ENCODE measurements at places on chromosomes 5 and 9.
A peak's percentile ranks its signal among the peaks of the same experiment; 100 is the strongest.

DNA sequence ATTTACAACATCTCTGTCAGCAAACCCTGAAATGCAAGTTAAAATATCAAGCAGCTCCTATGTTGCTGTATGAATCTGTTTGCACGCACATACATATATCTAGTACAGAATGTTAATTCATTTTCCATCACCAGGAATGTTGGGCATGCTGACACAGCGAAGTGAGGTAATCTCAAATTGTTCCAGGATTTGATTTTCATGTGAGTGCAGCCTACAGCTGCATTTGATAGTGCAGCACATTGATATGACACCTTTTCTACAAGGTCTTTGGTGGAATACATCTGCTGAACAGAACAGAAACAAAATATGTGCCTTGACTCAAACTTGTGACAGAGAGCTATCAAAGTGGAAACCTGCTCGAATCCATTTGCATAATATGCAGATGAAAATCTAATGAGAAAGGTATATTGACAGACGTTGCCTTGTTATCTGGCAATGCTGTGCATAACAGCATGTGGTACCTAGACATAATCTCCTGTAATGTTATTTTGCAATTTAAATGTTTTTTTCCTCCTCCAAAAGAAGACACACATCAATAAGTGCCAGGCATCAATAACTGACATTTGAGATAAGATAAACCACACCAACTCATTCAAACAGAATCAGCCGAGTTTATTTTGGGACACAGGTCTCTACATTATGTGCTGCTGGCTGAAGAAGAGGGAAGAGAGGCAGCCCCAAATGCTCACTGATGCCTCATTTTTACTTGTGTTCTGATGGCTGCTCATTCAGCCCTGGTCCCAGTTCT lies 512.2 kb downstream of the ZNF608 start:
- no peak for DNase-seq

DNA sequence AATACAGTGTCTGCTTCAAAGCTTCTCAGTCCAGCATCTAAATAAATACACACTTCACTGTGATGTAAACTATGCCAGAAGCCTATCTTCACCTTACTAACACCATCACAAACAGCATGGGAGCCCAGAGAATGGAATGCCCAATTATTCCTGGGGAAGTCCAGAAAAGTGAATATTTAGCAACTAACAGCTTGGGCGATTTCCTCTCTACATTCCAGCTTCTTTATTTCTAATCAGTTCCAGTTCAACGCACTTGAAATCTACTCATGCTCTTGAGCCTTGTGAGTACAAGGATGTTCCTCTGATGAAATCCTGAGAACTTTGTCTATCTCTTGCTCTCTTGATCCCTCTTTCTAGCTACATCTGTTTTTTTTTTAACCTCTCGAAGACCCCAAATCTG lies 100.4 kb upstream of the C9orf72 start:
- no peak for DNase-seq

- DNase-seq: peak; percentile 27
These were observed 169.0 kb downstream of the FBXL17 start for GRCh38 chr5:108212775-108213346.

- DNase-seq: no peak
These were observed 11.8 kb upstream of the TCOF1 start for GRCh38 chr5:150345716-150346115.

GRCh38 chr9:17319864-17320263 lies 185.0 kb downstream of the CNTLN start:
- DNase-seq: no peak

GRCh38 chr5:107712359-107712870 lies 41.7 kb upstream of the EFNA5 start:
- DNase-seq: no peak

GRCh38 chr9:120098584-120098983 lies 481.4 kb downstream of the CDK5RAP2 start:
- DNase-seq: no peak

DNA sequence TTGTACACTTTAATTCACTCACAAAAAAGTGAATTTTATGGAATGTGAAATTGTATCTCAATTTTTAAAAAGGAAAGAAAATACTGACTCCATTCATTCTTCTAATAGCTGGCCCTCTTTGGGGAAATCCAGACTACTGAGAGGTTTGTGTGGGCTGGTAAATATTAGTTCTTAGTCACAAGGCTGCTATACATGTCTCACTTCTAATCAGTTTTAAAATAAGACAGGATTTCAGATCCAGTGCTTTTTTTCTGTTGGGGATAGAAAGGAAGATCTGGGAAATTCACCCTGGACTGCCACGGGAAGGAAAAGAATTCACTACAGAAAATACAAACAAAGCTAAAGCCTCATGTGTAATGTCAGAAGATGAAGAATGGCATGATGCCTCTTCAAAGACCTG lies 32.7 kb upstream of the ADAMTSL1 start:
- no peak for DNase-seq

DNA sequence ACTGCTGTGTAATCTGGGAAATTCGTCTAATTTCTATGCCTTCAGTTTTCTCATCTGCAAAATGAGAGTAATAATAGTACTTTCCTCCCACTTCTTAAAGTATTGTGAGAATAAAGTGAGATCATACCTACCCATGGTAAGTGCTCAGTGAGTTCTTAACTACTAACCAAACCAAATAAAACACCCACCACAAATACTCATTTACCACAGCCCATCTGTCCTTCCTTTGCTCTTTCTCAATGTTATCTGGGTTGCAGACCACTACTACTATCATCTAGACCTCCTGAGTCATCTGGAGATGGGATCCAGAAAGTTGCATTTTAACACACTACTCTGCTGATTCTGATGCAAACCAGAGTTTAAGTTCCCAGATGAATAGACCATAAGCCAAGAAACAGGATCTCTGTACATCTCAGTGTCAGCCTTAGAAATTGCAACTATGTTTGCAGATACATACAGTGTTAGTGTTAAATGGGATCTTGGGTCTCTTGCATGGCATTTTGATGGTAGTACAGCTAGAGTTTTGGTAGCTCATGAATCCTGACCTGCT lies 105.4 kb upstream of the ATP10B start:
- no peak for DNase-seq
